Mesangial cell (primary cell): ENCODE measurements at places on chromosomes 1 and 21. TPM values are rescaled to one million over a fixed set of nuclear protein-coding genes. Genes with fewer than 3 reads are reported as not detected.

HUNK gene
- total RNA-seq: 0.13 and 0.16 TPM in 2 replicates

LAD1 gene
- 27.5 and 52.9 TPM in 2 replicates for total RNA-seq

BSND gene
- not detected in 2 replicates for total RNA-seq

TSTD1 gene
- total RNA-seq: 43.5 and 103 TPM in 2 replicates

UQCRHL gene
- 0.51 and 0.65 TPM in 2 replicates for total RNA-seq

USP16 gene
- 6.0 and 11.7 TPM in 2 replicates for total RNA-seq

FAM78B gene
- under 0.01 and 0.38 TPM in 2 replicates for total RNA-seq

LCE3E gene
- total RNA-seq: not detected in 2 replicates

DCST1 gene
- total RNA-seq: not detected in 2 replicates

RWDD3 gene
- 5.8 and 11.9 TPM in 2 replicates for total RNA-seq

KRTAP10-5 gene
- not detected in 2 replicates for total RNA-seq

ANGPTL1 gene
- total RNA-seq: not detected in 2 replicates

FAM229A gene
- total RNA-seq: 1.3 and 4.2 TPM in 2 replicates

RUSC1 gene
- 36.0 and 56.4 TPM in 2 replicates for total RNA-seq

NPL gene
- 0.33 and 1.0 TPM in 2 replicates for total RNA-seq

MRPL9 gene
- total RNA-seq: 70.4 and 113 TPM in 2 replicates

FCN3 gene
- not detected in 2 replicates for total RNA-seq

CXADR gene
- total RNA-seq: 5.9 and 17.4 TPM in 2 replicates

FGGY gene
- total RNA-seq: 7.7 and 14.2 TPM in 2 replicates

ACTL8 gene
- total RNA-seq: not detected in 2 replicates

EPHA2 gene
- total RNA-seq: 120 and 175 TPM in 2 replicates

SLC2A5 gene
- total RNA-seq: 0.33 and 0.51 TPM in 2 replicates

SV2A gene
- 8.6 and 11.2 TPM in 2 replicates for total RNA-seq

AKT3 gene
- total RNA-seq: 14.3 TPM in 2 replicates

LRRIQ3 gene
- 0.16 and 0.63 TPM in 2 replicates for total RNA-seq

CFHR2 gene
- not detected in 2 replicates for total RNA-seq

DNM3 gene
- 3.7 and 13.8 TPM in 2 replicates for total RNA-seq

LCE3D gene
- total RNA-seq: not detected in 2 replicates

EVA1C gene
- total RNA-seq: 1.6 and 2.4 TPM in 2 replicates

ALX3 gene
- total RNA-seq: not detected in 2 replicates

ASTN1 gene
- 0.38 TPM in 1 of 2 replicates, not detected in the other for total RNA-seq

TSPAN1 gene
- 2.8 and 10.3 TPM in 2 replicates for total RNA-seq

LORICRIN gene
- not detected in 2 replicates for total RNA-seq

UBXN10 gene
- total RNA-seq: under 0.01 and 0.13 TPM in 2 replicates

NUDT4B gene
- 15.0 and 15.6 TPM in 2 replicates for total RNA-seq

ZMYND12 gene
- total RNA-seq: 0.16 and 1.9 TPM in 2 replicates
